ENCODE measurements at places on chromosomes 5 and 9. TPM values are rescaled to one million over a fixed set of nuclear protein-coding genes. Genes with fewer than 3 reads are reported as not detected.

The ANXA6 gene
- total RNA-seq, result 316 TPM

The CHSY3 gene
- total RNA-seq, result not detected

The KIF12 gene
- total RNA-seq, result not detected

The THBS4 gene
- total RNA-seq, result 0.80 TPM

The CTSV gene
- total RNA-seq, result not detected

The AK1 gene
- total RNA-seq, result 35.0 TPM

The SLC46A2 gene
- total RNA-seq, result not detected

The PIP5K1B gene
- total RNA-seq, result 28.2 TPM

DNA sequence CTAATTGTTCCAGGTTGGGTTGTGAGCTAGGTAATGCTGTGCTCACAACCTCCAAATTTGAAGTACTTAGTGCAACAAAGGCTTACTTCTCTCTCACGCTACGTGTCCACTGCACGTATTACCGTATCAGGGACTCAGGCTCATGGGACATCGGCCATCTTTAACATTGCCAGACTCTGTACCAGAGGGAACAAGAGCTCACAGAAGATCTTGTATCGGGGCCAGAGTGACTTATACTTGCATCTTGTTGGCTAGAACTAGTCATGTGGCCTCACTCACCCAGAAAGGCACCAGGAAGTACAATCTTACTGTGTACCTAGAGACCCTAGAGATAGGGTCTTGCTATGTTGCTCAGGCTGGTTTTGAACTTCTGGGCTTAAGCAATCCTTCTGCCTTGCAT is 81.1 kb upstream of the KLF9 start:
- no peak for DNase-seq
- no peak overlapping the region for H3K4me3 ChIP-seq
- H3K4me1 ChIP-seq, result peaks cover 26% of the 10 kb centered on the region
- H3K27ac ChIP-seq, result no peak overlapping the region

DNA sequence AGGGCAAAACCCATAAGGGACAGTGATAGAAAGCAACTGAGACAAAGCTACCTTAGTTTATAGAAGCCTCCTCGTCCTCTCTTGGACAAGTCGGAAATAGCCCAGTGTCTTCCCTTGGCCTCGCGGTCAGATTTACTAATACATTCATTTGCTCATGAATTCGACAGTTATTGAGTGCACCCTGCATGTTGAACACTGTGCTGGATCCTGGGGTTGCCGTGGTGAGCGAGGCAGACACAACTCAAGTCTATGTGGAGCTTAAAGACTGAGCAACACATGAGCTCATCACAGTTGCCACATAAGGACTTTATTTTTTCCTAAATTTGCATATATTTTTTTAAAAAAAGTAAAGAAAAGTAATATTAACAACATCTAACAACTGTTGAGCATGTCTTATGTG is 411.1 kb upstream of the ITGA1 start:
- no peak overlapping the region for H3K4me3 ChIP-seq
- DNase-seq, result no peak
- H3K27ac ChIP-seq, result no peak overlapping the region
- no peaks in the 10 kb centered on the region for H3K36me3 ChIP-seq

GRCh38 chr9:136142414-136142796 is 23.7 kb upstream of the TMEM250 start:
- no peak for DNase-seq
- no peaks in the 10 kb centered on the region for H3K4me1 ChIP-seq
- no peak overlapping the region for H3K4me3 ChIP-seq
- H3K36me3 ChIP-seq, result no peaks in the 10 kb centered on the region

- DNase-seq, result no peak
- peaks cover 20% of the 10 kb centered on the region for H3K27me3 ChIP-seq
- no peaks in the 10 kb centered on the region for H3K36me3 ChIP-seq
- no peak overlapping the region for H3K27ac ChIP-seq
- no peak overlapping the region for H3K4me3 ChIP-seq
- H3K4me1 ChIP-seq, result no peaks in the 10 kb centered on the region
Observed at GRCh38 chr9:126638571-126639132, 24.9 kb downstream of the LMX1B start.

GRCh38 chr5:39650008-39650762 is 225.4 kb upstream of the DAB2 start:
- H3K36me3 ChIP-seq, result no peaks in the 10 kb centered on the region
- no peak for DNase-seq
- H3K27ac ChIP-seq, result no peak overlapping the region
- no peak overlapping the region for H3K4me3 ChIP-seq
- no peaks in the 10 kb centered on the region for H3K4me1 ChIP-seq

- peak; percentile 16 for DNase-seq
- H3K27ac ChIP-seq, result no peak overlapping the region
- H3K4me3 ChIP-seq, result no peak overlapping the region
Observed at GRCh38 chr9:34459941-34460340, 1.3 kb downstream of the DNAI1 start.

DNA sequence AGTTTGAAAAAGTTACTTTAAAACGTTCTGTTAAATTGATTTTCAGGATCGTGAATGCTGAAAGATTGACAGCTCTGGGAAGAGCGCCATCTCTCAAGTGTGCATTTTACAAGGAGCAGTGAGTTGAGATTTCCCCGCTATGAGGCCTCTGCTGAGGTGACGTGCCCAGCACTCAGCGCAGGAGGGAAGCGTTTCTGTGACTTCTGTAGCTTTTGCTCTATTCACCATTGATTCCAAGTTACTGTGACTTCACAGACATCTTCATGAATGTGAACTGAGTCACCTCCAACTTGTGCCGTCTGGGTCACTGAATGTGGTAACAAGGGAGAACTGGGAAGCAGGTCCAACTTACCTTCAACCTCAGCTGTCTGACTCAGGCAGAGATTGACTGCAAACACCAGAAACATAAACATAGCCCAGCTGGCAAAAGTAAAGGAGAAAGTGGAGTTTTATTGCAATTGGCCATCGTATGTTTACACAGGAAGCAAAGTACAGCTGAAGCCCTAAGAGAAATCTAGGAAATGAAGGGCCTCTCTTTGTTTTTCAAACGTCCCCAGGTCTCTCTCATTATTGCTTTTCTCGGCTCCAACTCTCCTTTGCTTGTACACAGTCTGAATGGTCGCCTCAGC is 428.8 kb upstream of the CLINT1 start:
- no peak for DNase-seq
- H3K4me1 ChIP-seq, result no peaks in the 10 kb centered on the region
- H3K36me3 ChIP-seq, result no peaks in the 10 kb centered on the region
- H3K27me3 ChIP-seq, result no peaks in the 10 kb centered on the region

DNA sequence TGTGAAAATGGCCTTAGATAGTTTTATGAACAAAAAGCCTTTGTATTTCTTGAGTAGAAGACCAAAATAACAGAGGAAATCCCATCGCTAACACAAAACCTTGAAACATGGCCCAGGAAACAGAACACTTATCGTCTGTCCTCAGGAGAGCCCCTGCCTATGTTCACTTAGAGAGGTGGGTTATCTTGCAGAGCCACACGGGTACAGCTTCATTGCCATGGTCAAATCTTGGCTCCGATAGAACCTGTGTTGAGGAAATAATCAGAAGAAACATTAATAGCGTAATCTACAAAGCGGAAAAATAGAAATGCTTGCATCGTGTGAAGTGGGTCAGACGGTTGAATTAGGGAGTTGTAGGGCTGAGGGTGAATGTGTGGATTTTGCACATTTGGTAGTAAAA is 216.1 kb downstream of the MAST4 start:
- no peaks in the 10 kb centered on the region for H3K27me3 ChIP-seq
- H3K36me3 ChIP-seq, result no peaks in the 10 kb centered on the region
- no peaks in the 10 kb centered on the region for H3K4me1 ChIP-seq
- H3K27ac ChIP-seq, result no peak overlapping the region
- DNase-seq, result no peak

- H3K36me3 ChIP-seq, result peaks cover 5% of the 10 kb centered on the region
- H3K4me1 ChIP-seq, result peaks cover 11% of the 10 kb centered on the region
- H3K4me3 ChIP-seq, result no peak overlapping the region
Observed at GRCh38 chr9:37149666-37150308, 29.4 kb downstream of the ZCCHC7 start.

- H3K27ac ChIP-seq, result no peak overlapping the region
- no peaks in the 10 kb centered on the region for H3K27me3 ChIP-seq
- DNase-seq, result no peak
- H3K4me1 ChIP-seq, result no peaks in the 10 kb centered on the region
- no peaks in the 10 kb centered on the region for H3K36me3 ChIP-seq
Observed at GRCh38 chr9:126695186-126695585, 81.5 kb downstream of the LMX1B start.

GRCh38 chr9:131289301-131290035 is at the start of gene PLPP7:
Gene PLPP7 (plus strand): TSS chr9:131289723. CDS start chr9:131289998, 275 bp downstream.
- H3K4me3 ChIP-seq, result peak within 1 kb of the TSS; percentile 37
- H3K36me3 ChIP-seq, result no peaks in the 10 kb centered on the region
- H3K4me1 ChIP-seq, result peaks cover 9% of the 10 kb centered on the region
- no peak within 1 kb of the TSS for H3K27ac ChIP-seq
- H3K27me3 ChIP-seq, result no peaks in the 10 kb centered on the region
- no peak for DNase-seq

GRCh38 chr5:169706758-169707450 is 69.8 kb downstream of the DOCK2 start:
- H3K27me3 ChIP-seq, result no peaks in the 10 kb centered on the region
- H3K27ac ChIP-seq, result no peak overlapping the region
- H3K4me1 ChIP-seq, result no peaks in the 10 kb centered on the region

DNA sequence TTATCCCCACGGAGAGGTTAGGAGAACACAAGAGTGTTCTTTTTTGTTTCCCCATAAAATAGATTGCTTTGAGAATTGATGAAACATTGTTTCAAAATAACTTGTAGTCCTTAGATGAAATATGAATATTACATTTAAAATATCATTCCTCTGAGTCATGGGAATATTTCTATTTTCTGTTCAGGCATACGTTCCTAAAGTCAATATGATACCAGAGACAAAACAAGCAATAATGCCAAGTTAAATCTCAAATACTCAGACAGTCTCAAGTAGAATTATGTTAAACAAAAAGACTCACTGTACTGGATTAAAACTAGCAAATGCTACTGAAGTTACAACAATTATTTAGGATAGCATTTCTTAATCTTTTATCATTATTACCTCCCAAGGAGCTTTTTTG is 111.7 kb upstream of the C6 start:
- H3K27me3 ChIP-seq, result no peaks in the 10 kb centered on the region
- H3K36me3 ChIP-seq, result no peaks in the 10 kb centered on the region
- no peak for DNase-seq
- no peak overlapping the region for H3K4me3 ChIP-seq
- no peaks in the 10 kb centered on the region for H3K4me1 ChIP-seq

DNA sequence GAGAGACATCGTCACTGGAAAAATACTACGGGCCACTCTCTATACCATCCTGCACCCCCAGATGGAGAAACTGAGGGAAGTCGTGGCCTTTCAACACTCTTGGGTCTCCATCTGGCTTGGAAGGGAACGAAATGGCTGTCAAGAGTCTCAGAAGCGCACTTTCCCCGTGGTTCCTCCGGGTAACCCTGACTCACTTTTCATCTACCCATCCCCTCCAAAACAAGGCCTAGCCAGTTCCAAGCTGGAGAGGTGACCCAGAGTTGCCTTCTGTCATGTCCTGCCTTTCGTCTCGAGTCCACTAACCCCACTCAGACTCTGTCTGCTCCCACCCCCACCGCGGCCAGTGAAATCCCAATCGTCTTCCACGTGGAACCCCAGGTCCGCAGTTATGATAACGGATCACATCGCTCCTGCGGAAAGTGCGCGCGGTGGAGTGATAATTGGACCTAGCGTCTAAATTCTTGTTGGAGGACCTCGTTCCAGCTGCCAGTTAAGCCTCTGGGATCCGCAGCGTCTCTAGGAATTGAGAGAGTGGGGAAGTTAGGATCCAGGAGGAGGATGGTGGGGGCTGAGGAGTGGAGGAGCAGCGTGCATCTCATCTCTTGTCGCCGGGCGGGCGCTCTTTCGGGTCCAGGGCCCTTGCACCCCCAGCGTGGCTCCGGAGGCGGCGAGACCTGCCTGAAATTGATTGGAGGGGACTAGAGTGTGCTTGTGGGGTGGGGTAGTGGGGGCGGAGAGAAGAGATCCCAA is 4.6 kb downstream of the CDKN2A start:
- H3K36me3 ChIP-seq, result no peaks in the 10 kb centered on the region
- no peak overlapping the region for H3K27ac ChIP-seq
- no peaks in the 10 kb centered on the region for H3K27me3 ChIP-seq
- H3K4me1 ChIP-seq, result peaks cover 26% of the 10 kb centered on the region
- peak; percentile 38 for DNase-seq

DNA sequence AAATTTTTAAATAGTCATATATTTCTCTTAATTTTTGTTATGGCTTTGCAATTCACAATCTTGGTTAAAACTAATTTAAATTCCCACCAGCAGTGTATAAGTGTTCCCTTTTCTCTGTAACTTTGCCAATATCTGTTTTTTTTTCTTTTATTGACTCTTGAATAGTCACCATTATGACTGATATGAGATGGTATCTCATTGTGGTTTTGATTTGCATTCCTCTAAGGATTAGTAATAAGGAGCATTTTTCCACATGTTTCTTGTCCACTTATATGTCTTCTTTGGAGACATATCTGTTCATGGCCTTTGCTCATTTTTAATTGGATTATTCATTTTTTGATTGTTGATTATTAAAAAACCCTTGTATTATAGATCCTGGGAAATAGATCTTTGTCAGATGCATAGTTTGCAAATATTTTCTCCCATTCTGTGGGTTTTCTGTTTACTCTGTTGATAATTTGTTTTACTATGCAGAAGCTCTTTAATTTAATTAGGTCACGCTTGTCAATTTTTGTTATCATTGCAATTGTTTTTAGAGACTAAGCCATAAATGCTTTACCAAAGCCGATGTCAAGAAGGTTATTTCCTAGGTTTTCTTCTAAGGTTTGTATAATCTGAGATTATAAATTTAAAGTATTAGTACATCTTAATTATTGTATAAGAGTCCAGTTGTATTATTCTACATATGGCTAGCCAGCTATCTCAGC is 610.9 kb downstream of the CHSY3 start:
- no peaks in the 10 kb centered on the region for H3K36me3 ChIP-seq
- no peak for DNase-seq
- no peaks in the 10 kb centered on the region for H3K4me1 ChIP-seq

DNA sequence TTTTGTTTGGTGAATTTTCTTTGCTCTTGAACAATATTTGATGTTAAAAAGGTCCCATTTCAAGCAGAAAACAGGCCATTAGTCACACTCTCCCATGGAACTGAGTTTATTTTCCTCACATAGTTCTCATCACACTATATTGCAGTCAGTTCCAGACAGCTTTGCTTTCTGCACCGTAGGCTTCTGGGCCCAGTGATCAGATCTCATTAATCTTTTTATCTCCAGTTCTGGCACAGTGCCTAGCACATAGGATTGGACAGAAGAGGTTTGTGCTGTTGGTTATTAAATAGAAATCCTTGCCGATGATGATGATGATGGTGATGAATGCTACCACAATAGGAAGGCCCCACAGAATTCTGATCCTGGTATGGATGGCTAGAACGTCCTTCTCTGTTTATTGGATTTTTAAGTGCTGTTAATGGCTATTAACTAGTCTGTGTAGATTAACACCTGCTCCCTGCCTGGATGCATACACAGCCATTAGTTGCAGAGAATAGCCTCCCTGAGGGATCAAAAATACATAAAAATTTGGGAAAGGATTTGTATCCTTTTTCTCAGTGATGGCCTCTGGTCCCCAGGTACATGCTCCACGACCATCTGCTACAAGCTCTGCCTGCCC is 52.0 kb upstream of the NTRK2 start:
- H3K4me3 ChIP-seq, result no peak overlapping the region
- no peak for DNase-seq
- H3K36me3 ChIP-seq, result no peaks in the 10 kb centered on the region

Measured in B cell (primary cell).